ENCODE measurements at places on chromosomes 7 and 10.

DNA sequence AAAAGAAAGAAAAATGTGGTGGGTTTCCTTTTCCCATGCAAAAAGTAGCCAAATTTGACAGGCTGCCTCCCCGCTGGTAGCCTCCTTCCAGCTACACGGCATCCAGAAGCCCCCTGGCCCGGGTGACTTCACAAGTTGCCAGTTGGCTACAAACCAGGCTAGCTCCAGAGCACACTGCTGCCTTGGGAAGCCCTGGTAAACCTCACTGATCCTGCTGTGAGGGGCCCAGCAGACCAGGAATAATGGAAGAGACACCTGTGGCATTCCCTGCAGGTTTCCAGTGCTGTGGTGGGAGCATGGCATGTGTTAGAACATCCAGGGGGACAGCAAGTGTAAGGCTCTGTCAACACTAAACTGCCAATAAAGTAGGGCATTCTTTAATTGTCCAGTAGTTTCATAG, 55.7 kb upstream of the TM9SF3 start:
- DNase-seq, result no peak

- no peak for DNase-seq
Observed at GRCh38 chr10:95837783-95838182, 70.0 kb upstream of the CC2D2B start.

DNA sequence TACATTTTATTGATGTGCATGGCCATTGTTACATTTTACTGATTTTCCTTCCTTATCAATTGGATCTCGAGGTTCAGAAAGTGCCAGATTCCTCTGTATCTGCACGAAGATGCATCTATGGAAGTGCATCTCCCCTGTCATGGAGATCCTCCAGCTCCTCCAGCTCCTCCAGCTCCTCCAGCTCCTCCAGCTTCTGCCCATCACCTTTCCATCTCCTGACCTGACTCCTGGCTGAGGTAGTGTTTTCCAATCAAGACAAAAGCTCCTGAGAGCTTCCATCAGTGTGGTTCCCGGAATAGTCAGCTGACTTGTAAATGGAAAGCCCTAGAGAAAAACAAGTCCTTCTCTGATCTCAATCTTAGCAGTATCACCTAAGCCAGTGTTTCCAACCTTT, 90.8 kb upstream of the KLF6 start:
- DNase-seq, result no peak

DNA sequence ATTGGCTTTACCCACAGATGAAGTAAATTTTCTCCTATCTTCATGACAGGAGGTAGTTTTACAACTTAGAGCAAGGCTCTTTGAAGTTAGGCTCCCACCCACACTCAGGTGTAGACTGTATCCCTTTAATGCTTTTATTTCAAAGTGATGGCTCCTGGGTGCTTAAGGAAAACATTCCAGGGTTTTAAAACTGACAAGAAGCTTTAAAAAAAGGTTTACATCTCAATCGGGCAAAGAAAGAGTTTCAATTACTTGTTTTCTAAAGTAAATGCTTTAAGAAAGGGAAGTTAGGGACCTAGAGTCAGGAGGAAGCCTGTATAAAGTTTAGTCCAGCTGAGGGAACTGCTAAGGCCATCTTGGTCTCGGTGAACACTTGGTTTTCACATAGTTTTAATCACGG, 1153.8 kb upstream of the C7orf33 start:
- DNase-seq, result no peak

GRCh38 chr7:130009848-130010688, 41.1 kb downstream of the ZC3HC1 start:
- no peak for DNase-seq

GRCh38 chr7:2199528-2199927, 33.2 kb downstream of the MAD1L1 start:
- no peak for DNase-seq

DNA sequence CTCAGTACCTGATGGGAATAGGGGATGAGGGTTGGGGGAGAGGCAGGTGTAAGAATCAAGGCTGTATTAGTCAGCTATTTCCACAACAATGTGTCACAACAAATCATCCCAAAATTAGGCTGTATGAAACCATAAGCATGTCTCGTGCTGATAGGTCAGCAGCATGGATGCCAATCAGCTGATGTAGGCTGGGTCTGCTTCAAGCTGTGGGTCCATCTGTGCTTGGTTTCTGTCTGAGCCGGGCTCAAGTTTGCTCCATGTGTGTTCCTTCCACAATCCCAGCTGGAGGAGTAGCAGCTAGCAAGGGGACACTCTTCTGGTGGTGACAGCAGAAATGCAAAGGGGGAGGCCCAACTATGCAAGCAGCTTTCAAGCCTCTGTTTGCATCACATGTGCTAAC, 97.9 kb upstream of the ZNF746 start:
- no peak for DNase-seq

- no peak for DNase-seq
Observed at GRCh38 chr7:159034394-159034793, 110.3 kb downstream of the VIPR2 start.

- no peak for DNase-seq
Observed at GRCh38 chr7:115435178-115435577, 513.3 kb downstream of the MDFIC start.

DNA sequence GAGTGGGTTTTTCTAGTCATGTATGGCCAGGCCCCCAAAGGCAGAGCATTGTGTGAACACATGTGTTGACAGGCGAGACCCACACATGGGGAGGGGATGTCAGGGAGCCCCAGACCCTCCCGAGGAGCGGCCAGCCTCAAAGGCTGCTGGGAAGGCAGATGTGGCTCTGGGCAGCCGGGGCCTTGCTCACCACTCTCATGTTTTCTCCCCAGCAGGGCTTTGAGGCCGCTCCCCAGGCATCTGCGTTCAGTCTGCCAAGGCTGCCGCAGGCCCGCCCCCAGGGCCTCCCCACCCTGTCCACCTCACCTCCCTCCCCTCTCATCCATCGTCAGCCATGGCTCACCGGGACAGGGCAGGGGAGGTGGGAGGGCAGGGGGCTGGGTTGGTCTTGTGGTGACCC, 16.6 kb upstream of the VSIR start:
- DNase-seq, result no peak

DNA sequence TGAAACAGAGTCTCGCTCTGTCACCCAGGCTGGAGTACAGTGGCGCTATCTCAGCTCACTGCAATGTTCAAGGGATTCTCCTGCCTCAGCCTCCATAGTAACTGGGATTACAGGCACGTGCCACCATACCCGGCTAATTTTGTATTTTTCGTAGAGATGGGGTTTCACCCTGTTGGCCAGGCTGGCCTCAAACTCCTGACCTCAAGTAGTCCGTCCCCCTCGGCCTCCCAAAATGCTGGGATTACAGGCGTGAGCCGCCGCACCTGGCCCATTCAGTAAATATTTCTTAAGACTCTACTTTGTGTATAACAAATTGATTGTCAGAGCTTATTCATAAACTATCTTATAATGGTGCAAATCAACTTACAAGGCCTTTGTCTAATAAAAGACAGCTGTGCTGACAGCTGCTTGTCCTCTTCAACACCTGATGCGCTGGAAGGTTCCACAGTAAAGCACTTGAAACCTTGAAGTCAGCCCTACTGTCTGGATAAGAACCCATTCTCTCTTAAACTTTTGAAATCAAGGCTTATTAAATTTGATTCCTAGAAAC, 14.7 kb downstream of the ECHDC3 start:
- no peak for DNase-seq

DNA sequence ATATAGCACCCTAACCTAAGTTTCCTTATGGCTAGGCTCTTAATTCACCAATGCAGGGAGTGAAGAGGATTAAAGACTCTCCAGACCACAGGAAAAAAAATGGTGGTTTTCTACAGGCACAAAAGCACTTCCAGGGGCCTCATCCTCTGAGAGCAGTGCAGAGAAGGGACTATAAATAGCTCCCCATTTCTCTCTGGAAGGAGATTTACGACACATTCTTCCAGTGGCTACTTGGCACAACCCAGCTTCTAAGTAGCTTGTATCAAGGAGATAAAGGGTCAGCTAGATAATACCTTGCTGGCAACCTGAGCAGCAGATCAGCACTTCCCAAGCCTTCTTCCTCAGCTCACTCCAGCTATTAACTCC, 73.5 kb downstream of the CRPPA start:
- DNase-seq, result no peak

- no peak for DNase-seq
Observed at GRCh38 chr7:39609113-39609934, 14.0 kb upstream of the RALA start.

DNA sequence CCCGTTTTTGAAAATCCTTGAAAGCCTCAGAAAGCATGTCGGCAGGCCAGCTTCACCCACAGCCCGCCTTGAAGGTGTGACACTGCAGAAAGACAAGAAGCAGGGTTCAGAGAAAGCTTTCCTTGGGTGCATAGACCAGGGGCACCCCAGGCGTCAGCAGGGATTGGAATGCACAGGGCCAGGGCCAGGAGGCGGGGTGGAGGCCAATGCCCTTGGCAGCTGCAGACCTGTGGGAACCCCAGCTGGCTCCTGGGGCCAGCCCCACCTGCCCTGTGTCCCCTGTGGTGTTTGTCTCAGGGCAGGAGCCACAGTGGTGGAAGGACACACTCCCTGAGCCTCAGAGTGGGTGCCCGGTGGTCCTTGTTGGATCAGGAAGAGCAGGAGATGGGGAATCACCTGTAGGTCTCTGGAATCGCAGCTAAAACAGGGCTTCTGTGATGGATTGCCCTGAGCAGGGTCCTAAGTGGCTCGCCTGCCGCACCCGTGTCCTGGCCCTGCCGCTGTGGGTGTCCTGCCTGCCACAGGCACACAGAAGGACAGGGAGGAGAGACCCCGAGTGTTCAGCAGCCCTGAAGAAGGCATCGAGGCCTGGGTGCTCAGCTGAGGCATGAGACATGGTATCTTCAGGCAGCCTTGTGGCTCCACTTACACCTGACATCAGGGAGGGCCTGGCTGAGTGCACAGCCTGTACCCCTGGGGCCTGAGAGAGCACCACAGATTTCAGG, 32.5 kb downstream of the ANXA8 start:
- no peak for DNase-seq

DNA sequence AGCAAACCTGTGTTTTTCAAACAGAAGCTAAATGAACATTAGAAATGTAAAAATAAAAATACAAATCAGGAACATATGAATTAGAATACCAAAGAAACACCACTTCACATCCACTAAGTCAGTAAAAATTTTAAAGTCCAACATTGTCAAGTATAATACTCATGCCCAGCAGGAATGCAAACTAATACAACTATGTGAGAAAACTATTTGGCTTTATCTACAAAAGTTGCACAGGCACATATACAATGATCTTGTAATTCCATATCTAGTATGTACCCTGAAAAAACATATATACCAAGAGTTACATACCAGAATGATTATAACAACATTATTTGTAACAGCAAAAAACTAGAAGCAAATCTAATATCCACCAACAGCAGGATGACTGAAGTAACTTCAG, 91.1 kb downstream of the RNF32 start:
- no peak for DNase-seq

- DNase-seq, result peak; percentile 20
Observed at GRCh38 chr10:12201543-12201942, 5.6 kb downstream of the CDC123 start.

DNA sequence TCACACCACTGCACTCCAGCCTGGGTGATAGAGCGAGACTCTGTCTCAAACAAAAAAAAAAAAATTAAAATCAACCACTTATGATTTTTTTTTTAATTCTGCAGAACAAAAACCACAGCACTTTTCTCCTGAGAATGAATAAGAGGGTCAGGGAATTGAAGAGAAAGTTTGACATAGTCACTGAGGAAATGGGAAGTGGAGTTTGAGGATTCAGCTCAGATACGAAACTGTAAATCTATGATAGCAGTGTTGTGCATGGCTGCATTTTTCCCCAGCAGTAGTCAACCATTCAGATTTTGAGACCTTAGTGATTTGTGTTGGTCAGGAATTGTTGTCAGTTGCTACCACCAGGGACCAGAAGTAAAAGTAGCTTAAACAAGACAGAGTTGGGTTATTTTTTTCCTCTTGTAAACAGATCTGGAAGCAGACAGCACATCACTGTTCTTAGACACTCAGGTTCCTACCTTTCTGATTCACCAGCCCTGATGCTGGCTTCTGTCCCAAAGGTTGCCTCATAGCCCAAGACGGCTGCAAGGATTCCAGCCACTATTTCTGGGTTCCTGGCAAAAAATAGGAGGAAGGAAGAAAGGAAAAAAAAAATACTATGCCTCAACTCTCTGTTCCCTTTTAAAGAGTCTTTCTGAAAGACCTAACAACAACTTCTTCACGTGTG, 20.1 kb downstream of the PILRA start:
- DNase-seq, result no peak

DNA sequence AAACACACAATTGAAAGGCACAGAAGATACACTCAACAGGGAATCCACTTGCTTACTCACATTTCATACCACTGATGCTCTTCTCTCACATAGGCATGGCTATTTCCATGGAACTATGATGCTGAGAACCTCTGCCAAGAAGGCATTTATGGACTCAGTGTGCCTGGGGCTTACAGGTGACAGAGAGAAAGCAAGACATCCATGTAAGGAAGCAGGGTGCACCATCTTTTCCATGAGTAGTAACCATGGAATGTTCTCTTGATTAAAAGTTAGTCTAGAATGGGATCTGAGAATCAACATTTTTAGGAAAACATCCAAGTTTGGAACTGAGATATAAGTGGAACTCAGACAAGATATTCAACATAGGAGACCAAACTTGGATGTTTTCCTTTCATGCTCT, 52.5 kb upstream of the MACC1 start:
- no peak for DNase-seq

DNA sequence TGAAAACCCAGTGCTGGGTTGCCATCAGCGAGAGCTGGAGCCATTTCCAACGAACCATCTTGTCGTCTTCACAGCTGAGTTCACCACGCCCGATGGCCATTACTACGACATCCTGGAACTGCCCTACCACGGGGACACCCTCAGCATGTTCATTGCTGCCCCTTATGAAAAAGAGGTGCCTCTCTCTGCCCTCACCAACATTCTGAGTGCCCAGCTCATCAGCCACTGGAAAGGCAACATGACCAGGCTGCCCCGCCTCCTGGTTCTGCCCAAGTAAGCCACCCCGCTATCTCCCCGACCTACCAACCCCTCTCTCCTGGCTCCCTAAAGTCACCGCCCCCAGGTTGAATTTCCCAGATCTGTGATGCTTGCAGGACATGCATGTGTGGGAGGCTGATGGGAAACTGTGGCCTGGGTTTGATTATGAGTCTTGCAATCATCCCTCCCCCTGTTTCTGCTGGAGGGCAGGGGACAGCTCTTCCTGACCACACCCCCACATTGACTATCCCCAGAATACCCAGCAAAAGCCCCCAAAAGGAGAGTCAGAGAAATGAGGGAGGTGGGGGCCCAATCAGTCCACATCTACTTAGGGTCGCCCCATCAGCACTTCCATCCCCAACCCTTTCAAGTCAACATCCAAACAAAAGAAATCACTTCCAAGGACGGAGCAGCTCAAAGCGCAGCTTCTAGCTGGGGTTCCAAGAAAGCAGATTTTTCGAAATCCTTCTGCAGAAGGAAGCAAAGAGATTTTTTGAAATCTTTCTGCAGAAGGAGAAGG, 6.9 kb downstream of the SERPINE1 start:
- no peak for DNase-seq

- DNase-seq, result no peak
Observed at GRCh38 chr10:119455609-119456434, 86.7 kb downstream of the RGS10 start.
